ENCODE measurements at places on chromosomes 16 and 17. TPM values are rescaled to one million over a fixed set of nuclear protein-coding genes. Genes with fewer than 3 reads are reported as not detected.
A peak's percentile ranks its signal among the peaks of the same experiment; 100 is the strongest.

The SMIM36 gene
- not detected for total RNA-seq

The FAM117A gene
- 39.3 TPM for total RNA-seq

The TK1 gene
- 97.6 TPM for total RNA-seq

The SLC16A11 gene
- total RNA-seq = 3.3 TPM

GRCh38 chr17:57527221-57528057 is 217.7 kb downstream of the CCDC182 start:
- no peak for DNase-seq

DNA sequence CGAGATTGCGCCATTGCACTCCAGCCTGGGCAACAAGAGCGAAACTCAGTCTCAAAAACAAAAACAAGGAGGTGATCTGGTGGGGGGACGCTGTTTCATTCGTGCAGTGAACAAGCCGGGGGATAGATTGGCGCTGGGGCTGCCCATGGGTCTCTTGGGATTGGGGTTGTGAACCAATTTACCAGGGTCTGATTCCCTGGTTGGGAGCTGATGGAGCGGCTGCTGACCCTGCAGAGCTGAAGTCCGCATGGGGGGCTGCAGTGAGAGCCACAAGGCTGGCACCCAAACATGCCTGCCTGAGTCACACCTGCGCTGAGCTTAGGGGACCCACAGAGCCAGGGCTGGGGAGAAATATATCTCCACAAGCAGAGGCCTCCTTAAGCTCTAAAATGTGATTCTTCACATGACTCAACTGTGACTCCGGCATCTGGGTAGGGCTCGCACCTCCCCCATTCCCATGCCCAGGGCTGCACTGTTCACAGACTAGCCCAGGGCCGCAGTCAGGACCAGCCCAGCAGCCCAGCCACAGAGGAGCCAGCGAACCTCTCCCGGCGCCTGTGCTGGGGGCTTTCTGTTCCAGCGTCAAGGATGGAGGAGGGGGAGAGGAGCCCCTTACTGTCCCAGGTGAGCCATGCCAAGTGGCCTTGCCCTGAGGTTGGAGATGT is 5.0 kb downstream of the TSPAN10 start:
- DNase-seq = no peak

DNA sequence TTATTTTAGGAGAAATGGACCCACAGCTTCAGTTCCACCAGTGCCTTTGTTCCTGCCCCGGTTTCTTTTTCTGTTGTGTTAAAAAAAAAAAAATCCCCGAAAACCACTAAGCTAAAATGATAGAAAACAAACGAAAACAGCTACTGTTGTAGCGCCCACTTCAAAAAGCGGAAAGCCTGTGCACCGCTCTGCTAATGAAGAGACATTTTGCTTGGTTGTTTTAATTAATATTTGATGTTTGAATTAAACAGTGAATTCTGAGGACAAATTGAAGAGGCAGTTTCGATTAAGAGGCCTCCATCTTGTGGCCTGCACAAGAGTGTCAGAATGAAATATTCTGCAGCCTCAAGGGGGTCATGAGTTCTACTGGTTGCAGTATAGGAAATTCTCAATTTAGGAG is 186.7 kb downstream of the RPTOR start:
- no peak for DNase-seq

DNA sequence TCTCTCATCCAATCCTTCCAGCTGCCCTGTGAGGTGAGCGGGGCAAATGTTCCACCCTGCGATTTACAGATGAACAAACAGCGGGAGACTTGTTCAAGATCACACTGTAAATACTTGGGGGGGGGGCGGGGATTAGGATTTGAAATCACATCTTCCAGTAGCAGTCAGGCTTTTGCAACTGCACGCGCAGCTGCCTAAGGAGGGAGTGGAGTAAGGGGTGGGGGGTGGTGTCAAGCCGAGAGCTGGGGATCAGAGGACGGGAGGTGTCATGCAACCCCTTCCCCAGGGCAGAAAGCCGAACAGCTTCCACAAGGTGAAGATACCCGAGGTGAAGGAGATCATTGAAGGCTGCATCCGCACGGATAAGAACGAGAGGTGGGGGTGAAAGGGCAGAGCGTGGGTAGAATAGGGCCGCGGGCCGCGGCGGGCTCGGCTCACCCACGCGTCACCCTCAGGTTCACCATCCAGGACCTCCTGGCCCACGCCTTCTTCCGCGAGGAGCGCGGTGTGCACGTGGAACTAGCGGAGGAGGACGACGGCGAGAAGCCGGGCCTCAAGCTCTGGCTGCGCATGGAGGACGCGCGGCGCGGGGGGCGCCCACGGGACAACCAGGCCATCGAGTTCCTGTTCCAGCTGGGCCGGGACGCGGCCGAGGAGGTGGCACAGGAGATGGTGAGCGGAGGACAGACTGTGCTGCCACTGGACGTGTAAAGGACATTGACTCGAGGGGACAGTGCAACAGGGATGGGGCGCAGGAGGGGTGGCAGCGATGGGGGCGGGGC is 4.6 kb downstream of the WNK4 start:
- DNase-seq = no peak

- peak; percentile 42 for DNase-seq
These were observed 141.1 kb downstream of the RGS9 start for GRCh38 chr17:65278050-65278819.
